ENCODE measurements at places on chromosomes 2 and 18. TPM values are rescaled to one million over a fixed set of nuclear protein-coding genes. Genes with fewer than 3 reads are reported as not detected.

KCNG2 gene
- total RNA-seq, result not detected

CFC1 gene
- total RNA-seq, result not detected

BCL11A gene
- total RNA-seq, result 0.09 TPM

DNA sequence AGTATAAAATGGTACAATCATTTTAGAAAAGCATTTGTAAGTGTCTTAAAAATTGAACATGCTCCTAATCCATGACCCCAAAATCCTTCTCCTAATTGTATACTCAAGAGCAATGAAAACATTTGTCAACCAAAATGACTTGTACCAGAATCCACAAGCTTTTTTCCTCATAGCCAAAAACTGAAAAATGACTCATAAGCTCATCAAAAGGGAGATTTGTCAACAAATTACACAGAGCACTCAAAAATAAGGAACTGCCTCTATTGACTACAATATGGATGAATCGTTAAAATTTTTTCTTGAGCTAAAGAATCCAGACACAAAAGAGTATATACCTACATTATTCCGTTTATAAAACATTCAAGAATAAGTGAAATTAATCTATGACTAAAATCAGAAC is 544.8 kb downstream of the ARHGAP15 start:
- no peak for DNase-seq

DNA sequence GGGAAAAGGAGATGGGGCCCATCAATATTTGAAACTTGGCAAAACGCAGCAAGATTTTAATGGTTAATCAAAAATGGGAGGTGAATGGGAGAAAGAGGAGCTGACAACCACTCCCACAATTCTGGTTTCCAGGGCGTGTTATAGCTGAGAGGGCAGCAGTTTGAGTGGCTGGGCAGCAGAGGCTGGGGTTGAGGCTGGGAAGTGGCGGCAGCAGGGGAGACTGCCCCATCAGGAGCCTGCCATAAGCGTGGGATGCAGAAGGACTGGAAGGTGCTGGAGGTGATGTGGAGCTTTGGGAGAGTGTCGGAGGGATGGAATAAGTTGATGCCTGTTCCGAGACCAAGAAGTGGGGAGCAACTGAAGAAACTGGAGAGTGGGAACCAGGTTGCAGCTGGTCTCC is 48.9 kb upstream of the SH3RF3 start:
- no peak for DNase-seq

DNA sequence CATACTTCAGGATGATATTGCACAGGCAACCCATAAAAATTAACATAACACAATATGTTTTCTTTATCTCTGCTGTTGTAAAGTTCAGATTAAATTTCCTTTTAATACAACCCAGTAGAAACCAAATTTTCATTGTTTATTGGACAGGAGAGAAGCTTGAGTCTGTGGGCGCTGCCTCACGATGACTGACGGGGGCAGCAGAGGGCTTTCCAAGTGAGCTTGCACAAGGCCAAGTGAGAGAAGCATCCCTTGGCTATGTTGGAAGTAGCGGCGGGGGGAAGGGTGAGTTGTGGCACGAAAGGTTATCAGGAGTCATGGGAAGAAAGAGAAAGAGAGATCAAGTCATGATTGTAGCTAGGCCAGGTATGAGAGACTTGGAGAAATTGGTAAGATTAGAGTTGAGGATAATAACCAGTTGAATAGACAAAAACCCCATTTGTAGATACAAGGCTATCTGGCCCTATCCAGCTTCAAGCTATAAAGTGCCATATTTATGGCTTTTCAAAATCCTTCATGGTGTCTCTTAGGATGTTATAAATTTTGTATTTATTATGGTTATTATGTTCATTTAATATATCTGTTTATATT is 413.7 kb upstream of the FAM98A start:
- DNase-seq, result peak; percentile 18

GRCh38 chr2:205760157-205760556 is 77.9 kb downstream of the NRP2 start:
- DNase-seq, result no peak

GRCh38 chr2:101682311-101682710 is 15.2 kb upstream of the MAP4K4 start:
- no peak for DNase-seq

- peak; percentile 87 for DNase-seq
These were observed 127.3 kb downstream of the DNER start for GRCh38 chr2:229586746-229587705.

DNA sequence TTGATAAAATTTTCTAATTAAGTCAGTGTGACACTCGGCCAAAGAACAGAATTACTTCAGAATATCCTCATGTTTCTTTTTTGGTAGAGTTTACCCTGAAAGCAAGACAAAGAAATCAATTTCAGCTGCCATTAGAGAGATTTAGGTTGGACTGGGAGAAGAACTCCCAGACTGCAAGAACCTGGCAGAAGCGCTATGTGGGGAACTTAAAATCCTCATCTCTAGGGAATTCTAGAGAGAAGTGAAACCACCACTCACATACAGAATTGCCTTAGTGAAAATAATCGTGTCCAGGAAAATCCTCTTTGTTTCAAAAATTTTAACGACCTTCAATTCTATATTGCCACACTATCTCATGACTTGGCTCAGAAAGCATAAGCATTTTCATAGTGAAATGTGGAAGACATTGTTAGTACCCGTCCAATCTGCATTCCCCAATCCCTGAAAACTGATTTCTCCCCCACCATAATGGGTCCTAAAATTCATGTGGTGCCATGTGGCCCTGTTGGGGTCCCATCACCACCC is 297.3 kb upstream of the MEIS1 start:
- DNase-seq, result no peak

DNA sequence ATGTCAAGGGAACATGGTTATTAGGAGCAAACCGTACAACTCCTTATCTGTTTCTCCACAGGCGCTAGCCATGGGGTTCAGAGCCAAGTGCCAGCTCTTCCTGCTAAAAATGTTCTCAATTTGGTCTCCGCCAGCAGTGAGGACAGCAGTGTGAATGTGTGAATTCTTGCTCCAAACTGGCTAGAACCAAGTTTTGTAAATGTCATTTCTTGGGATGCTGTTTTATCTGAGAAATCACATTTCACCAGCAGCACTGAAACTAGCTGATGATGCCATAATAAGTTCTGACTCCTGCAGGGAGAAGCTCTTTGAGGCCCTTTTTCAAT is 140.6 kb upstream of the LGALSL start:
- DNase-seq, result peak; percentile 11
